Aorta (tissue), 5 donors: ENCODE measurements at places on chromosomes 16 and 17. TPM values are rescaled to one million over a fixed set of nuclear protein-coding genes. Genes with fewer than 3 reads are reported as not detected.

DNA sequence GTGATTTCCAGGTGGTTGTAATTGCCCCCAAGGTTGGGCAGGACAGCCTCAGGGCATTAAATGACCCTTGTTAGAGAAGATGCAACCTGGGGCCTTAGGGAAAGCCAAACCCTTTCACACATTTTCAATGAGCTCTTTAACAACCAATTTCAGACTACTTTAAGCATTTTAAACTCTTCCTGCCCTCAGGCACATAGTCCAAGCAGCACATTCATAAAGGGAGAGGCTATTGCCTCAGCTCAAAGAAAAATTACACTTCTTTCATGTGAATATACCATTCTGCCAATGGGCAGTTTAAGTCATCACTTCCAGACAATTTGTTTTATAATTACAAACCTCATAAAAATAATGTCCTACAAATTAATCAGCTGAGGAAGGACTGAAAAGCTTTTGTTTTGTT is 544.5 kb downstream of the NPIPA7 start:
- DNase-seq: no peak
- no peaks in the 10 kb centered on the region for H3K36me3 ChIP-seq
- H3K4me3 ChIP-seq: no peak overlapping the region
- no peaks in the 10 kb centered on the region for H3K4me1 ChIP-seq
- no peak overlapping the region for H3K27ac ChIP-seq

DNA sequence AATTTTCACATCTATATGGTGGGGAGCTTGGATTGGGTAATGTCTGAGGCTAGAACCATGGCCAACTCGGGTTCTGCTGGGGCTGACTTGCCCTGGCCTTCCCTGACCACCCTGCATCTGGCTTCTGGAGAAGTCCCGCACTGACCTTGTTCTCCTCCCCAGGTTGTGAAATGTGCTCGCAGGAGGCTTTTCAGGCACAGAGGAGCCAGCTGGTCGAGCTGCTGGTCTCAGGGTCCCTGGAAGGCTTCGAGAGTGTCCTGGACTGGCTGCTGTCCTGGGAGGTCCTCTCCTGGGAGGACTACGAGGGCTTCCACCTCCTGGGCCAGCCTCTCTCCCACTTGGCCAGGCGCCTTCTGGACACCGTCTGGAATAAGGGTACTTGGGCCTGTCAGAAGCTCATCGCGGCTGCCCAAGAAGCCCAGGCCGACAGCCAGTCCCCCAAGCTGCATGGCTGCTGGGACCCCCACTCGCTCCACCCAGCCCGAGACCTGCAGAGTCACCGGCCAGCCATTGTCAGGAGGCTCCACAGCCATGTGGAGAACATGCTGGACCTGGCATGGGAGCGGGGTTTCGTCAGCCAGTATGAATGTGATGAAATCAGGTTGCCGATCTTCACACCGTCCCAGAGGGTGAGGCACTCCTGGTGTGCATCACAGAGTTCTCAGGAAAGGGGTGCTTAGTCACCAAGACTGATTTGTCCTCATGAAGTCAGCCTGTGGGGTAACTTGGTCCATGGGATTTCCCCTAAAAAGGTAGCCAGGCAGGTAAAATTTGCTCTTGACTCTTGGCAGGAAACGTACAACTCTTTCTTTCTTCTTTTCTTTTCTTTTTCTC is 6.1 kb downstream of the NOD2 start:
- DNase-seq: no peak
- H3K4me3 ChIP-seq: no peak overlapping the region
- H3K27me3 ChIP-seq: no peaks in the 10 kb centered on the region
- no peaks in the 10 kb centered on the region for H3K4me1 ChIP-seq
- no peaks in the 10 kb centered on the region for H3K36me3 ChIP-seq

GRCh38 chr17:79587945-79588344 is 22.9 kb downstream of the RBFOX3 start:
- no peak for DNase-seq
- H3K36me3 ChIP-seq: no peaks in the 10 kb centered on the region
- H3K27ac ChIP-seq: no peak overlapping the region
- H3K4me3 ChIP-seq: no peak overlapping the region

- H3K36me3 ChIP-seq: no peaks in the 10 kb centered on the region
- H3K4me1 ChIP-seq: no peaks in the 10 kb centered on the region
- no peak for DNase-seq
- no peak overlapping the region for H3K4me3 ChIP-seq
- H3K27me3 ChIP-seq: no peaks in the 10 kb centered on the region
- no peak overlapping the region for H3K27ac ChIP-seq
Measured at GRCh38 chr16:80366023-80366422, 174.8 kb upstream of the DYNLRB2 start.

- no peak for DNase-seq
- no peak overlapping the region for H3K4me3 ChIP-seq
- H3K27me3 ChIP-seq: no peaks in the 10 kb centered on the region
- H3K27ac ChIP-seq: no peak overlapping the region
- no peaks in the 10 kb centered on the region for H3K4me1 ChIP-seq
- no peaks in the 10 kb centered on the region for H3K36me3 ChIP-seq
Measured at GRCh38 chr16:72397876-72398275, 225.9 kb upstream of the PMFBP1 start.

DNA sequence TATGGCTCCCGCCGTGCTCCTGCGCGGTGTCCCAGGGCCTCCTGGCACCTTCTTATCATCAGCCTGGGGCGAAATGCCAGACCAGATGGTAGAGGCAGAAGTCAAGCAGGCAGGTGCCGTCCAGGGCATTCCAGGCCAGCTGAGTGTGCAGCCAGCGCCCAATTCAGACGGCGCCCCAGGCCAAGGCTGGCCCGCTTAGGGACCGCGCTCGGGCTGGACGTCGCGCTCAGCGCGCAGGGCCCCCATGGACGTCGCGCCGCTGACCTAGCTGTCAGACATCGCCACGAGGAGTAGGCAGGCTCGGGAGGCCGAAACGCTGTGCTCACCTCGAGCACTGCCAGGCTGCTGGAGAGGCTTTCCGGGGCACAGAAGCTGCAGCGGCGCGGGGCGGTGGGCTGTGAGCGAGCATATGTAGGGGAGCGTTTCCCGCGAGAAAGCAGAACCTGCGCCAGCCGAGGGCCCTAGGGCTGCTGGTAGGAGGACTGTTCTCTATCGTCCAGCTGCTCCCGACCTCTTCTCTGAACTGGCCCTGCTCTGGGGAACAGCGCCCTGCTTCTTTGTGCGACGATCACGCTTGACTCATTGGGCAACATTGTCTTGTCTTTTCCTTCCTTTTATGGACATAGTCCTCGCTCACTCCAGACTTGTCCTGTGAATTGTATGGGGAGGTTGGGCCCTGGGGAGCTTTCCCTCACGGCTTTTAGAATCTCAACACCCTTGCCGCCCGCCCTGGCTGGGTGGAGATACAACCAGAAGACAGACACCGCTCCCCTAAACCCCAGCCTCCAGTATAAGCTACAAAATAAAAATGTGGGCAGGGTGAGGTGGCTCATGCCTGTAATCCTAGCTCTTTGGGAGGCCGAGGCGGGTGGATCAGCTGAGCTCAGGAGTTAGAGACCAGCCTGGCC is 8.4 kb upstream of the CA4 start:
- no peaks in the 10 kb centered on the region for H3K27me3 ChIP-seq
- H3K36me3 ChIP-seq: no peaks in the 10 kb centered on the region
- H3K4me3 ChIP-seq: no peak overlapping the region
- no peak overlapping the region for H3K27ac ChIP-seq
- no peaks in the 10 kb centered on the region for H3K4me1 ChIP-seq

GRCh38 chr17:69678206-69678605 is 263.7 kb downstream of the MAP2K6 start:
- DNase-seq: no peak
- H3K4me1 ChIP-seq: no peaks in the 10 kb centered on the region
- no peak overlapping the region for H3K4me3 ChIP-seq
- H3K27me3 ChIP-seq: no peaks in the 10 kb centered on the region
- H3K36me3 ChIP-seq: no peaks in the 10 kb centered on the region

DNA sequence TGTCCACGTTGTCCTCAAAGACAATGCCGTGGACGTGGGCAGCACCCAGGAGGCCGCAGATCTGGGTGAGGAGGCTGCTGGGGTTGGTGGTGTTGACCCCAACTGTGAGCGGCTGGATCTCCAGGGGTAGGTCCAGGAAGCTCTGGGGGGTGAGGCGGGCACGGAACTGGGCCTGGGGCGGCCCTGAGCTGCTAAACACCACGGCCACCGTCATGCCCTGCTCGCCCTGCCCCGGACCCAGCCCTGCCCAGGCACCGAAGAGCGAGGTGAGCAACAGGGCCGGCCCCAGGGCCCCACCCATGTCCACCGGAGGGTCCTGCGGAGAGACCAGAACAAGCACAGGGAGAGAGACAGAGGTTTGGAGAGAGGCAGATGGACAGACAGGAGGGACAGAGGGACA is 4.9 kb downstream of the GRIN2C start:
- H3K4me3 ChIP-seq: no peak overlapping the region
- no peak overlapping the region for H3K27ac ChIP-seq
- no peak for DNase-seq
- H3K36me3 ChIP-seq: no peaks in the 10 kb centered on the region
- H3K4me1 ChIP-seq: no peaks in the 10 kb centered on the region

DNA sequence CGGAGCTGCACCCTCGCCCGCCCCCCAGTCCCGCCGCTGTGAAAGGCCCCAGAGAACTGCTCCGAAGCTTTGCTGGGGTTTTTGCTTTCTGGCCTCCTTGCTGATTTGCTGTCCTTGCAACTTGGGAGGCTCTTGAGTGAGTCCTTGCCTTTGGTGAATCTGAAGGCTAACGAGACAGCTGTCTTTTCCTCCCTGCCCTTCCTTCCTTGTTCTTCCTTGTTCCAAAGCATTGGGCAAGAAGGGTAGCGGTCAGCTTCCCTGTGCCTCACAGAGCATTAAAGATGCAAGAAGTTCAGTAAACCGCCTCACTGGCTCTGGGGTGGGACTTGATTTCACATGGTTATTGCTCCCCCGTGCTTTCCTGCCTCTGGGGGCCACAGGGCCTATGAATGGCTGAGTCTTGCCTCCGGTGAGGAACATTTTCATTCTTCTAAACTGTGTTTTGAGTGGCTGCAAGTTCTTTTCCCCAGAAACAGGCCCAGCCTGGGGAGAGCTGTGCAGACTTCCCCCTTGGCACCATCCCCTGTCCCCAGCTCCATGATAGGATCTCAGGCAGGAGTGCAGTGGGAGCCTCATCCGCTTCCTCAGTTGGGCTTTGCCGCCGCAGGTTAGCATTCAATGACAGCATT is 1.4 kb downstream of the YPEL2 start:
- no peaks in the 10 kb centered on the region for H3K27me3 ChIP-seq
- DNase-seq: peak; percentile 71
- H3K36me3 ChIP-seq: no peaks in the 10 kb centered on the region
- H3K4me1 ChIP-seq: peaks cover 16% of the 10 kb centered on the region
- H3K4me3 ChIP-seq: peak overlapping the region; percentile 97
- H3K27ac ChIP-seq: peak overlapping the region; percentile 100

DNA sequence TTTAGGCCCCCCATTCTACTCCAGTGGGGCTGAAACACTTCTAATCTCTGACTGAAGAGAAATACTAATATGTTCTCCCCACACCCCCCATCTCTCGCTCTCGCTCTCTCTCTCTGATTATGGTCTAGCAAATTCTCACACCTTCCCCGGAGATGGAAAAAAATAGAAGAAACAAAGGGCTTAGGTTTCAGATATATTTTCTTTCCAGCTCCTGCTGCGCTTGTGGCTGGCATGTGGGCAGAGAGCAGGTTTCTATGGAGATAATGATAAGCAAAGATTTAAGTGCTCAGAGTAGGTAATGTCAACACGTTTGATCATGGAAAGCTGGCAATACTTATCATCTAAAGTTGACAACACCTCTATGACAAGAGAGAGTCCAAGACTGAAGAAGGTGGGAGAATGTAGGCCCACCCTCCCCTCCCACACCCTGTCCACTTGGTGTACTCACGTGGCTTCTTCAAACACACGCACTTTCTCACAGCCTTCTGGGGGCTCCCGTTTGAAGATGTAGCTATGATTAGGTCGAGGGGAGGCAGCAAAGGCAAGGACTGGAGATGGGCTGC is 8.0 kb upstream of the SLC35B1 start:
- peaks cover 2% of the 10 kb centered on the region for H3K36me3 ChIP-seq
- no peak for DNase-seq
- H3K27ac ChIP-seq: no peak overlapping the region
- H3K27me3 ChIP-seq: no peaks in the 10 kb centered on the region
- H3K4me1 ChIP-seq: no peaks in the 10 kb centered on the region
- no peak overlapping the region for H3K4me3 ChIP-seq

DNA sequence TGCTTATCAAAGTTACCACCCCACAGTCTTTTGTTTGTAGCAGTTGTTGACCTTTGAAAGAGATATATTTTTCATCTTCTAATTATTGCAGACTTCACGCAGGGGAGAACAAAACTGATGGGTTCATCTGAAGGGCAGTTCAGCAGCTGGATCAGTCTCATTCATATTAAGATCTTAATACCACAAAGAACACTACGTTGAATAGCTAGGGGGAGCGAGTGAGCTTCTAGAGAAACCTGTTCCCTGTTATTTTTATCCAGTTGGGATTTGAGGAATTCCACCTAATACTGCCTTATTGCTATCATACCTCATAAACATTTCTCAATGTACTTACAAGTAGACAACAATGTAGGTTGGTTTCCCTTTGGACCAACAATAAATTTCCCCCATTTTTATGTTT is 306.1 kb upstream of the KIF2B start:
- no peaks in the 10 kb centered on the region for H3K27me3 ChIP-seq
- DNase-seq: no peak
- H3K27ac ChIP-seq: no peak overlapping the region

DNA sequence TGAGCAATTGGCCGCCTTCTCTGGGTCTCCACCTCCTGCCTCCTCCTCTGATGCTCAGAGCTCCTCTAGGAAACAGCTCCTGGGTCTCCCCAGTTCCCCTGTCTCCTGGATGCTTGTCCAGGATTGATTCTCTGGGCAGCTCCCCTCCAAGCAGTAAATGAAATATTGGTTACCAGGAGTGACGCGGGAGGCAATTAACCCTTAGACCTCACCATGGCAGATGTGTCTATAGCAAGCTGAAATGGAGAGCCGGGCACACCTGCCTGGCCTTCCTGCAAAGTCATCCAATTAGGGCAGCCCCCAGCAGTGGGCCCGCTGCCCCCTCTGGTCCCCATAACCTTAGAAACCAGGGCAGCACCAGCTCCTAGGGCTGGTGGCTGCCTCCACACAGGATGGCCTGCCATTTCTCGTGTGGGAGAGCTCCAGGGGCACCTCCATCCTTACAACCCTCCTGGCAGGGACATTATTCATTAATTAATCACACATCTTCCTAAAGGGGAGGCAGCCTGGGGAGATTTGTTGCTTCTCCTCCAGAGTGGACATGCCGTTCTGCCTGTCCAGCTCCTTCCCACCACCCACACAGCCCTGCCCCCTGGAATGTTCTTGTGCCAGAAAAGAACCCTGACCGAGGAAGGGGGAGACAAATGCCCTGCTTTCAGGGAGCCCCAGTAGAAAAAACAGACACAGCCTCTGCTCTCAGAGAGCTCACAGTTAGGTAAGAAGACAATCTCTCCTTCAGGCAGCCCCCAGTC is 8.3 kb upstream of the KIF18B start:
- peak; percentile 43 for DNase-seq
- no peaks in the 10 kb centered on the region for H3K27me3 ChIP-seq
- H3K4me1 ChIP-seq: no peaks in the 10 kb centered on the region
- H3K27ac ChIP-seq: no peak overlapping the region
- H3K36me3 ChIP-seq: no peaks in the 10 kb centered on the region
- H3K4me3 ChIP-seq: no peak overlapping the region

ABCC6 gene
- 0.36 TPM for total RNA-seq

CCL8 gene
- total RNA-seq: 3.6 TPM

SPNS2 gene
- 31.3 TPM for total RNA-seq

NR1D1 gene
- total RNA-seq: 53.6 TPM

NPTX1 gene
- 0.45 TPM for total RNA-seq

HEXD gene
- 34.7 TPM for total RNA-seq
